ENCODE measurements at places on chromosomes 1 and 21. TPM values are rescaled to one million over a fixed set of nuclear protein-coding genes. Genes with fewer than 3 reads are reported as not detected.

VASH2 gene
- 20.3 TPM for polyA plus RNA-seq

VWA5B1 gene
- polyA plus RNA-seq: 6.1 TPM

TNFRSF1B gene
- polyA plus RNA-seq: 9.7 TPM

DNA sequence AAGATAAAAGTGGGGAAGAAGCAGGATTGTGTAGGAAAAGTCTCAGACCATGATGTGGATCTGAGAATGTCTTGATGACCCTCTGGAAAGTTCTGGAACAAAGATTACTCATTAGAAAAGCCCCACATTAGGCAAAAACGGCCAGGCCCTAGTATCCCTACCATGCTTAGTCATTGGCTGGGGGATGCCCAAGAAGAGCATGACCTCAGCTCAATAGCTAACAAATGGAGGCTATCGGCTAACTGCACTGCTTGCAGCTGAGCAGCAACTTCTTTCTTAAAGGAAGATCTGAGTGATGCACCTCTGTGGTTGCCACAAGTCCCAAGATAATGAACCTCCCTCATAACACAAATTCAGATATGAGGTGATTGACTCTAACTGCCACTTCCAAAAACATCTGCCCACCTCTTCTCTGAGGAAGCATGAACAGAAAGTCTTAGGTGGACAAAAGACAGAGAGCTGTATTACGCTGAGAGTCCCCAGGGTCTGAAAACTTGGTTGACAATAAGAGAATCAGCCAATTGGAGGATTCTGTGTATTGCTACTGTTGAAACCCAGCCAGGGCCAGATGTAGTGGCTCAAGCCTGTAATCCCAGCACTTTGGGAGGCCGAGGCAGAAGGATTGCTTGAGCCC is 64.6 kb upstream of the AK4 start:
- no peak overlapping the region for H3K4me3 ChIP-seq
- H3K27me3 ChIP-seq: no peaks in the 10 kb centered on the region
- no peaks in the 10 kb centered on the region for H3K36me3 ChIP-seq
- no peak for DNase-seq
- no peaks in the 10 kb centered on the region for H3K4me1 ChIP-seq

Measured in spinal cord (tissue), 10 donors.